ENCODE measurements at places on chromosomes 3 and 15.

DNA sequence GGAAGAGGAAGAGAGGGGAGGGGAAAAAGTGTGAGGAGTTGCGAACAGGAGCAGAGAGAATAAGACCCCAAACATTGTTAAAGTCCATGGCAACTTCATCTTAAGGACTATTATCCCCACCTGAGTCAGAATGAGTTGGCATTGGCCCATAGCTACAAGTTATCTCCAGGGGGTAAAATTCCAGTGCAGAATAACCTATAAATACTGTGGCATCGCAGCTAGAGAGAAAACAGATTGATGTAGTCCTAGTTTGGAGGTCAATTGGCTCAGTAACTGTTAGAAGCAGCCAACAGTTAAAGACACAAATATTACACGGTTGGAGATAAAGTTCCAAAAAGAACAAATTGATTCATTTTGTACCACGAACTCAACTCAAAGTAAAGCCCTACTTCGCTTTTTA, 313.9 kb upstream of the CCDC54 start:
- DNase-seq, result no peak

- no peak for DNase-seq
These were observed 135.0 kb downstream of the TCF12 start for GRCh38 chr15:57053470-57053869.

- DNase-seq, result no peak
These were observed 52.2 kb downstream of the AQP9 start for GRCh38 chr15:58190419-58190818.

DNA sequence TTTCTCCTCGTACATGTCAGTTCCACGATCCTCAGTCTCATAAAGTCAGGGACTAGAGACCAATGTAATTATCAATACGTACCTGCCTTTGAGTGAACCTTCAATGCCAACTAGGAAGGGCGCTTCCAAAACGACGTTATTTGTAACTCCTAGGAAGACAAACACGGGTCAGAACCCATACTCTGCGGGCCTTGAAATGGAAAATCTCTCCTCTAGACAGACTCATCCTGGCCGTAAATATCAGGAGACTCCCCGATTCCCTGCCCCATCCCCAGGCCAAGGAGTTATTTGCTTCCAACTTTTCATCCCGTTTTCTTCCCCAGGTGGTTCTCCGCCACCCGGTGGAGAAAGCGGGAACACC, 578 bp downstream of the OIP5 start:
- DNase-seq, result peak; percentile 14

- DNase-seq, result no peak
These were observed 6.8 kb downstream of the UBL7 start for GRCh38 chr15:74453925-74454763.

DNA sequence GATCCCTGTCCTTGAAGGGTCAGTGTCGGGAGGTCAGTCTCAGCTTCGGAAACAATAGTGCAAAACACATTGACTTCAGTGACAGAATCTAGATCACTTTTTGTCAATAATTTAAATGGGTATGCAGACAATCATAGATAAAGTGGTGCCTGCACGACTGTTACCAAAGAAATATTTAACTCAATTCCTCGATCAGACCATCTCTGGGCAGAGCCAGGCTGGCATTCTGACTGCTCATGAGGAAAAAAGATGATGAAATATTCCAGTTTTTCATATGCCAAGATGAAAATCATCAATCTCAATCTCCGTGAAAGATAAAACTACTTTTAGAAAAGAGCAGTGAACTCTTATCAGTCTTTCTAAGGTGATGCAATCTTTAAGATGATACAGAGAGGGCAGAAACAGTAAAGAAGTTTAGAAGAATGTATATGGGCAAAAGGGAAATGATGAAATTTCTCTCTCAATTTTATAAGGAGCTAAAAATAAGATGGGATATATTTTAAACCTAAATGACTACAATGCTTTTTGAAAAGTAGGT, 169.9 kb downstream of the WDR72 start:
- DNase-seq, result no peak

- DNase-seq, result no peak
These were observed 2.0 kb downstream of the FSTL1 start for GRCh38 chr3:120448756-120449155.

- no peak for DNase-seq
These were observed 254.1 kb upstream of the C2CD4B start for GRCh38 chr15:62419192-62419591.

DNA sequence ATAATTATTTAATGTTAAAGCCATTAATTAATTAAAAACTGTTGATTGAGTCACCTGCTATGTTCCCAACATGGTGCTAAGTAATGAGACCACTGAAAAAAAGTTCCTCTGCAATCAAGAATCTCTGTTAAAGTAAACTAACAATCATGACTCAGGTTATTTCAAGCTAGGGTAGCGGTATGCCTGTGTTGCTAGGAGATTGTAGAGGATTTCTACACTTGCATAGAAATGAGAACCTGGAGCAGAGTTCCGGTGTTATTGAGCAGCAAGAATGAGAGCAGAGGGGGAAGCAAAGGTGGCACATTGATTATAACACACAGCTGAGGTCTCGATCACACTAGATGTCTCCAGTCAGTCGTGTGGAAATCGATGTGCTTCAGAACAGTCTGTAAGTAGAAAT, 41.4 kb downstream of the C3orf85 start:
- DNase-seq, result no peak

DNA sequence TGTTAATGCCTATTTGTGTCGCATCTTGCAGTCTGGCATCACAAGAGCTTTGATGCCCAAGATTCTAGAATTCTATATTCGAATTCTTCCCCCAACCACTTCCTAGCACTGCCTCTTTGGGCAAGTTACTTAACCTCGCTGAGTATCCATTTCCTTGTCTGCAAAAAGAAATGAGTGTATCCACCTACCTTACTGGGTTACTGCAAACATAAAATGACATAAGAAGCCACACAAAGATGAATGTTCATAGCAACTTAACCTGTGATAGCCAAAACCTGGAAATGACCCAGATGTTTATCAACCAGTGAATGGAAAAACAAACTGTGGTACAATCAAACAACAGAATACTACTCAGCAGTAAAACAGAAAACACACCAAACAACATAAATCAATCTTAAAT, 24.9 kb downstream of the RFTN1 start:
- no peak for DNase-seq

GRCh38 chr3:71103430-71103921, 480.1 kb downstream of the FOXP1 start:
- DNase-seq, result no peak

GRCh38 chr3:161920196-161920595, 423.6 kb downstream of the OTOL1 start:
- DNase-seq, result no peak

- DNase-seq, result no peak
These were observed 7.0 kb downstream of the USP8 start for GRCh38 chr15:50431204-50431603.

GRCh38 chr3:177574222-177574856, 377.1 kb upstream of the TBL1XR1 start:
- peak; percentile 64 for DNase-seq

GRCh38 chr3:143526011-143526545, 322.2 kb downstream of the SLC9A9 start:
- no peak for DNase-seq

GRCh38 chr15:33559207-33559890, 248.6 kb downstream of the RYR3 start:
- no peak for DNase-seq

GRCh38 chr15:53716909-53717876, 42.3 kb downstream of the WDR72 start:
- peak; percentile 27 for DNase-seq

DNA sequence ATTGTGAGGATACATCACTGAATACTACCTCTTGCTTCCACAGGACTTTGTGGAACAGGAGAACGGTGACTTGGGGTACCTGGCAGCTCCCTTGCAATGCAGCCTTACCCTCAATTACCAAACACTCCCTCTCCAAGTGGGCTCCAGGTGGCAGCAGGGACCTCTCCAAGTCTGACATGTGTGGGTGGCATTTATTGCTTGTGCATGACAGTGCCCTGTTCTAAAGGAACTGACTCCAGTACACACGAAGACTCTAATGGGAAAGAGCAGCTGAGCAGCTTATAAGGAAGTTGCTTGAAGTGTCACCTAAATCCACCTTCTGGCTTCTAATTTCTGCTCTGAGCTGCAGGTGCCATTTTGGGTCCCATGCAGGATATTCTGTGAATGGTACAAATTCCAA, 174.1 kb upstream of the SLCO3A1 start:
- DNase-seq, result no peak

All from NCI-H510A treated with DMSO at 0.1 percent for 48 hours (cell line).